ENCODE measurements at places on chromosomes 16 and 17.

DNA sequence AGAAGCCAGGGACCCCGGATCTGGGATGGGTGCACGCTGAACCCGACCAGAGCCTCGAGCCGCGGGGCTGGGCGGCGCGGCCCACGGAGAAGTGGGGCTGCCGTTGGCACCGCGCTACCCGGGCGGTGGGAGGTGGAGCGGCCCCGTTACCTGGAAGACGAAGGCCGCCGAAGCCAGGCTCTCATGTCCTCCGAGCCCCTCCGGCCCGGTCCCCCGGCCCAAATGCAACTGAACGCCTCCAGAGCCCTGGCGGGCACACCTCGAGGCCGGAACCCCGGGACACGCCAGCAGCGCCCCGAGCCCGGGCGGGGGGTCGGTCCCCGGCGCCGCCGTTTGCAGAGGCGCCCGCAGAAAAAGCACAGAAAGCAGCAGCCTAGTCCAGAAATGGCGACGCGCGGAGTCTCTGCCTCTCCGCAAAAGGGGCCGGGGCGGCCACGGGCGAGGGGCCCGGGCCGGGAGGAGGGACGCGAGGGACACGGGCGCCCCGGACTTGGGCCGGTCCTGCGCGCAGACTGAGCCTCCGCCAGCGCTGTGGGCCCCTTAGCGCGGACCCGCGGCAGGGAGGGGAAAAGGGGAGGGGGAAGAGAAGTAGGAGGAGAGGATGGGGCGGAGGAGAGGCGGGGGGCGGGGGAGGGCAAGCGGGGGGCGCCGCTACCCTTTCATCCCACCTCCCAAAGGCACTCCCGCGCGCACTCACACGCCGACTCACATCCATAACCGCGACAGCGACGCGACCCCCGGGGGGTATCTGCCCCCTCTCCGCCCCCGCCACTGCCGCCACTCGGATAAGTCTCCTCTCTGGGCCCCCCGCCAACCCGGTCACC, 1.4 kb downstream of the AXIN2 start:
- peak; percentile 49 for DNase-seq

DNA sequence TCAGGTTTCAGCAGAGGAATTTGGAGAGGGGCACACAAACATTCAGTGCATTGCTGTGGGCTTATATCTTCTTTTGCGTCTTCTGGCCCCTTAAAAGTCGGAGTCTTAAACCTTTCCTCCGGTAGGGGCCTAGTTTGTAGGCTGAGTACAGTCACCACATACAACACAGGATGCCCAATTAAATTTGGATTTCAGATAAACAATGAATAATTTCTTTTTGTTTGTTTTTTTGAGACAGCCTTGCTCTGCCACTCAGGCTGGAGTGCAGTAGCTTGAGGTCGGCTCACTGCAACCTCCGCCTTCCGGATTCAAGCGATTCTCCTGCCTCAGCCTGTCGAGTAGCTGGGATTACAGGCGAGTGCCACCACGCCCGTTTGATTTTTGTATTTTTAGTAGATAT, 26.7 kb upstream of the ADORA2B start:
- no peak for DNase-seq

GRCh38 chr17:39618956-39619785, 7.6 kb upstream of the PPP1R1B start:
- no peak for DNase-seq

DNA sequence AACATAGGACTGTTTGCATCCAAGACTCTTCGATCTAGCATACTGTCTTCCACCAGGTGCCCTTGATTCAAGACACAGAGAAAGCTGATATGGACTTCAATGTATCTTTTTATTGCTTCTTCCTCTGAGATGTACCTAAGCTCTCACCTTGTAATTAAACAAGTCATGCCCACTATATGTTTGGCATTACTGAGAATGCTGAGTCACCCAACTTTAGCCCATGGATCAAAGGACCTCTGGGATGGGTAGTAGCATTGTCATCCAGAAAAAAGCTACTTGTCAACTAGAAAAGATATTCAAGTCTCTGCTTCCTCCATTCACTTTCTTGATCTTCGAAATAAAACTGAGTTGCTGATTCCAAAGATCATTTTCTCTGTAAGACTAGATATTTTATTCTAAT, 37.8 kb downstream of the CDH8 start:
- DNase-seq: no peak

DNA sequence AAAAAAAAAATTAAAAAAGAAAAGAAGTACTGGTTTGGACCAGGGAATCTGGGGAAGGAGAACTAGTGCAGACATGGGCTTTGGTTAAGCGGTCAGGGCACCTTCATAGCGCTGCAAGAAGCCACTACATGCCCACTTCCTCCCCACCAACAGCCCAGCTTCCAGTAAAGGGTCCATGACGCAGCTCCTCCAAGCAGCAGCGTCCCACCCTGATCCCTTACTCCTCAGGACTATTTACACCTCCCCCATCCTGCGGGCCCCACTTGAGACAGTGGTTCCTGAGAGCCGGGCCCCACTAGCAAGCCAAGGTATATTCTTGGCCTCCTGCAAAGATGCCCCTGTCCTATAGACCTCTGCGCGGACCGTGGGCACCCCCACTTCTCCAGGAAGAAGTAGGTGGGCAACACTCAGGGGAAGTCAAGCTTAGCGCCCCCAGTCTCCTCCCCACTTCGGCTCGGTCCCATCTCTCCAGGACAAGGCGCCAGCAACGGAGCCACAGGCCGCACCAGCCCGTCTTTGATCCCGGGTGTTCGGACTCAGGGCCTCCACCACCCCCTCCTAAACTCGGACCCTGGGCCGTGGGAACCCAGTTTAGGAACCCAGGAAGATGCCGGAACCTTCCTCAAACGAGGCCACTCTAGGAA, 913 bp upstream of the PRR14 start:
- no peak for DNase-seq

GRCh38 chr16:2226245-2226793, 2.9 kb downstream of the E4F1 start:
- no peak for DNase-seq

GRCh38 chr16:25093208-25094061, 18.1 kb upstream of the LCMT1 start:
- DNase-seq: peak; percentile 50

GRCh38 chr17:75081611-75082540, 5.9 kb upstream of the SLC16A5 start:
- DNase-seq: no peak

DNA sequence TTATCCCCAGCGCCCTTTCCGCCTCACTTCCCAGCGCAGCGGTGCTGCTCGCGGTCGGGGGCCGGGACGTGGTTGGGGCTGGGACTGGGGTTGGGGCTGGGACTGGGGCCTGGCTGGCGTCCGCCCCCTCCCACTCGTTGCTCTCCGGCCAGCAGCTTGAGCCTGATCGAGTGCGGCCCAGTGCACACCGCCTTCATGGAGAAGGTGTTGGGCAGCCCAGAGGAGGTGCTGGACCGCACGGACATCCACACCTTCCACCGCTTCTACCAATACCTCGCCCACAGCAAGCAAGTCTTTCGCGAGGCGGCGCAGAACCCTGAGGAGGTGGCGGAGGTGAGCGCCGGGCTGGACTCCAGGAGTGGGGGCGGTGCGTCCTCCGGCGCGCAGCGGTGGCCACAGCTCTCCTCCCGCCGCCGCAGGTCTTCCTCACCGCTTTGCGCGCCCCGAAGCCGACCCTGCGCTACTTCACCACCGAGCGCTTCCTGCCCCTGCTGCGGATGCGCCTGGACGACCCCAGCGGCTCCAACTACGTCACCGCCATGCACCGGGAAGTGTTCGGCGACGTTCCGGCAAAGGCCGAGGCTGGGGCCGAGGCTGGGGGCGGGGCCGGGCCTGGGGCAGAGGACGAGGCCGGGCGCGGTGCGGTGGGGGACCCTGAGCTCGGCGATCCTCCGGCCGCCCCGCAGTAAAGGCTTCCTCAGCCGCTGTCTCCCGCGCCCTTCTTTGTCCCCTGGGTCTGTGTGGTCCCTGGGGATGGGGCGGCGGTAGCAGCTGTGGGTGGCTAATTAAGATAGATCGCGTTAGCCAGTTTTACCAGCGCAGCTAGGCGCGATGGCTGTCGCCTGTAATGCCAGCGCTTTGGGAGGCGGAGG, 1.8 kb downstream of the HSD17B1 start:
- DNase-seq: peak; percentile 94

DNA sequence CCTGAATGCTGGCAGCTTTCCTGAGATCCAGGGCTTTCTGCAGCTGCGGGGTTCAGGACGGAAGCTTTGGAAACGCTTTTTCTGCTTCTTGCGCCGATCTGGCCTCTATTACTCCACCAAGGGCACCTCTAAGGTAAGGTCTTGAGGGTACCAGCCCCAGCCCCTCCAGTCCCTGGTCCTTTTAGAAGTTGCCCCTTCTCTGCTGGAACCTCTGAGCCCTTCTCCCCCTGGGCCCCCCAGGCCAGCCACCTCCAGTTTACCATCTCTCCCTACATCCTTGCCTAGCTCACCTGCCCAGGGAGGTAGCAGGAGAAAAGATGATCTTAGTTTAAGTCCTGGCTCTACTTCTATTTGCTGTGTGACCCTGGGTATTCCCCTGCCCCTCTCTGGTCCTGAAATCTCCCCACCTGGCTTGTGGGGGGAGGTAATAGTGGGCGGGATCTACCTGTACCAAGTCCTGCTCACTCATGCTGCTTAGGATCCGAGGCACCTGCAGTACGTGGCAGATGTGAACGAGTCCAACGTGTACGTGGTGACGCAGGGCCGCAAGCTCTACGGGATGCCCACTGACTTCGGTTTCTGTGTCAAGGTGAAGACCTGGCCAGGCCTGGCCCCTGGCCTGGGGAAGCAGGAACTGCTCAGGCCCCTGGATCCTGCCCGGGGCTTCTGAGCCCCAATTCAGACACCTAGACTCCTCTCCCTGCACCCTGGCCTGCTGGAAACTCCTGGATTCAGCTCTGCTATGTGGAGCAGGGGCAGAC, 6.5 kb downstream of the GRB7 start:
- DNase-seq: no peak

DNA sequence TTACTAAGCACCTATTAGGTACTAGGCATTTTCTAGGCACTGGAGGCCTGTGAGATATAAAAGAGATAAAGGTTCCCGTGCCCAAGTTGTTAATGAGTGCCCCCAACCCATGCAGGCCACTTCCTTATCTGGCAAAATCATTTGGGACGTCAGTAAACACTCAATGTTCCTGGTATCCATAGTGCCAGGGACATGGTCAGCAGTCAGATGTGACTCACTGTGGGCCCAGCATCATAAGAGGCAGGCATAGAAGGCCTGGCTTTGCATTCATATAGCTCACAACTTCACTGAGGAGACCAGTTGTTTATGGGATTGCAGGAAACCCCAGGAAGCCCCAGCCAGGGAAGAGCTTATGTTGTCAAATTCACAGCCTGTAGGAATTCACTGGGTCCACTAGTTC, 81.1 kb downstream of the MRC2 start:
- no peak for DNase-seq
